Natural killer cell treated with Interleukin-12 subunit alpha and Interleukin-12 subunit beta and Interleukin-15 and Interleukin-18, amount 100 ng/mL, for 72 hours (primary cell): ENCODE measurements at places on chromosomes 2 and 18. TPM values are rescaled to one million over a fixed set of nuclear protein-coding genes. Genes with fewer than 3 reads are reported as not detected.

DNA sequence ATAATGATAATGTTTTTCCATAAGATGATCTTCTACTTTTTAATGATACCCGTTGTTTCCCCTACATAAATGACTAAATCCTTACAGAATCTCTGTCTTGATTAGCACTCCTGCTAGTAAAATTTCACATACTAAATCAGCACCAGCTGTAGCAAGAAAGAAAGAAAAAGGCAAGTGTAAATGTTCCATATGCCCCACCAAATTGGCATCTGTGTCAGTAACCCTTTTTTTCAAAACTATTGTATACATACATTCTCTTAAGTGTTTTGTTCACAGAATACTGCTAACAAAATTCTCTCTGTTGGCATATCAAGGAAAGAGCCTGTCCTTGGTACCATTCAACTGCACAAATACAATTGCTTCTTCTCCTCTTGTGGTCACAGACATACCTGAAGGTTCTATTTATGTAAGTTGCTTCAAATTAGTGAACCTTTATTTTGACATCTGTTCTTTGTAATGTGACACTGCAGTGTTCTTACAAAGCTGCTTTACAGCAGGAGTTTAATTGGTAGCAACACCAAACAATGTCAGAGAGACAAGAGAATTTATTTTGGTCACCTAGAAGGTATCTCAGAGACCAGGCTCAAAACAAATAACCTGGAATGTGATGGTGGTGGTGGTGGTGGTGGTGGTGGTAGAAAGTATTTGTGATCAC, 641.9 kb downstream of the ZEB2 start:
- DNase-seq = no peak
- H3K27me3 ChIP-seq = no peaks in the 10 kb centered on the region
- H3K4me1 ChIP-seq = peaks cover 27% of the 10 kb centered on the region
- H3K36me3 ChIP-seq = peaks cover 21% of the 10 kb centered on the region
- no peak overlapping the region for H3K4me3 ChIP-seq

DNA sequence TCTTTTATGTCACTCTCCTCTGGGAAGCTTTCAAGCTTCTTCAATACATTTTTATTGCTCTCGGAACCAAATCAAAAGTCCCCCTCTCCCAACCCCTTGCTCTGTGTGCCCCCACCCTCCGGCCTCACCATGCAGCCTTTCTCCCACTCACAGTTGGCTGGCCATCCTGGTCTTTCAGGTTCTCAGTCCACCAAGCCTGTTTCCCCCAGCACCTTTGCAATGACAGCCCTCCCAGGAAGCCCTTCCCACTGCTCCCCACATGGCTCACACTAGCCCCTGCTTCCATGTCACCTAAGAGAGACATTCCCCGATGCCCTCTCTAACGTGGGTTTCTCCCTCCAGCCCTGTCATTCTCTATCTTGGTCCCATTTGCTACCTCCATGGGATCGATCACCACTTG, 266.6 kb downstream of the SRBD1 start:
- H3K36me3 ChIP-seq = no peaks in the 10 kb centered on the region
- no peaks in the 10 kb centered on the region for H3K4me1 ChIP-seq
- H3K27ac ChIP-seq = no peak overlapping the region
- no peak overlapping the region for H3K4me3 ChIP-seq

- H3K27me3 ChIP-seq = no peaks in the 10 kb centered on the region
- H3K4me1 ChIP-seq = peaks cover 22% of the 10 kb centered on the region
- H3K36me3 ChIP-seq = peaks cover 30% of the 10 kb centered on the region
- H3K27ac ChIP-seq = peak overlapping the region; percentile 98
- H3K4me3 ChIP-seq = no peak overlapping the region
Measured at GRCh38 chr2:85329181-85329651, 1.4 kb upstream of the TGOLN2 start.

GRCh38 chr18:5066380-5066977, 130.6 kb downstream of the AKAIN1 start:
- DNase-seq = no peak
- no peak overlapping the region for H3K27ac ChIP-seq
- H3K4me1 ChIP-seq = peaks cover 2% of the 10 kb centered on the region
- no peaks in the 10 kb centered on the region for H3K27me3 ChIP-seq

- H3K36me3 ChIP-seq = no peaks in the 10 kb centered on the region
- H3K27me3 ChIP-seq = no peaks in the 10 kb centered on the region
- H3K4me3 ChIP-seq = no peak overlapping the region
- DNase-seq = no peak
- H3K27ac ChIP-seq = no peak overlapping the region
Measured at GRCh38 chr2:156784020-156784701, 348.0 kb downstream of the GPD2 start.

DNA sequence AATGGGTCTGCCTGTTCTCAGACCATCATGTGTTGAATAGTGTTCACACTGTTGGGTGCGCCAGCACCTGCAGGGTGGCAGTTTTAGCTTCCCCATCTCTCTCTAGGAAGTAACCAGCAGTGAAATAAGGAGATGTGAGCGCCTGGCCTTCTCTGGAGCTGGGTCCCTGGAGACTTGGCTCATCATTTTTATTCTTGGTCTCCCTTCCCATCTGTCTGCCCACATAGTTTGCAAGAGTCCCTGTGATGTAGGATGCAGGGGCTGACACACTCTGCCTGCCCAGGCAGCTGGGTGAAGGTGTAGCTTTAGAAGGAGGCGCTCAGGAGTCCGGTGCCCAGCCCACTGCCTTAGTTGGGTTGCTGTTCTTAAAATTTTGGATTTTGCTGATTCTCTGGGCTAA, 172.2 kb downstream of the LDLRAD4 start:
- no peak overlapping the region for H3K27ac ChIP-seq
- H3K4me3 ChIP-seq = no peak overlapping the region
- no peaks in the 10 kb centered on the region for H3K27me3 ChIP-seq
- H3K4me1 ChIP-seq = no peaks in the 10 kb centered on the region
- DNase-seq = no peak
- H3K36me3 ChIP-seq = no peaks in the 10 kb centered on the region

GRCh38 chr2:237192881-237193280, 107.2 kb downstream of the COPS8 start:
- no peak for DNase-seq
- no peak overlapping the region for H3K27ac ChIP-seq
- no peaks in the 10 kb centered on the region for H3K36me3 ChIP-seq
- no peak overlapping the region for H3K4me3 ChIP-seq

- H3K27me3 ChIP-seq = no peaks in the 10 kb centered on the region
- DNase-seq = no peak
- peaks cover 31% of the 10 kb centered on the region for H3K4me1 ChIP-seq
- H3K36me3 ChIP-seq = no peaks in the 10 kb centered on the region
Measured at GRCh38 chr18:55477499-55477859, 110.5 kb downstream of the TCF4 start.

GRCh38 chr2:215191477-215191876, 53.1 kb upstream of the ABCA12 start:
- no peaks in the 10 kb centered on the region for H3K36me3 ChIP-seq
- no peak overlapping the region for H3K4me3 ChIP-seq
- H3K4me1 ChIP-seq = no peaks in the 10 kb centered on the region
- H3K27ac ChIP-seq = no peak overlapping the region

DNA sequence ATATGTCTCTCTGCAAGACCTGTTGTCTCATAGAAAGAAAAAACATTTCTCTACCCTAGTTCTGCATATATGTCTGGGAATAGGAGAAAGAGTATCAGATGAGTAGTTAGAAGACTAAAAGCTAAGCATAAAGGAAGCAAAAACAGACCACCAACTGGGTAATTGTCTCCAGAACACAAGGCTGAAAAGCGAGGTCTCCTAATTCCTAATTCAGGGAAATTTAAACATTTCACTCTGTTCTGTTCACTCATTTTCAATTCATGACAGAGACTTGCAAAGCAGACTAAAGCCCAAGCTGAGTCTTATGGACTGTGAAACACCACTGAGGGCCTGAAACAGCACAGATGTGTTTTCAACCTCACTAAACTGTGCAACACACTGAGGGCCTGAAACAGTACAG, 224.4 kb upstream of the TMEM200C start:
- no peaks in the 10 kb centered on the region for H3K4me1 ChIP-seq
- peaks cover 10% of the 10 kb centered on the region for H3K36me3 ChIP-seq
- DNase-seq = no peak
- no peaks in the 10 kb centered on the region for H3K27me3 ChIP-seq
- no peak overlapping the region for H3K27ac ChIP-seq

GRCh38 chr2:120400551-120400950, 54.6 kb downstream of the INHBB start:
- no peak overlapping the region for H3K4me3 ChIP-seq
- no peaks in the 10 kb centered on the region for H3K4me1 ChIP-seq
- no peak for DNase-seq
- H3K27me3 ChIP-seq = no peaks in the 10 kb centered on the region
- H3K36me3 ChIP-seq = no peaks in the 10 kb centered on the region

GRCh38 chr2:176637486-176638166, 368.4 kb downstream of the MTX2 start:
- peaks cover 49% of the 10 kb centered on the region for H3K27me3 ChIP-seq
- H3K4me1 ChIP-seq = no peaks in the 10 kb centered on the region
- H3K36me3 ChIP-seq = no peaks in the 10 kb centered on the region
- H3K27ac ChIP-seq = no peak overlapping the region
- DNase-seq = no peak
- peak overlapping the region; percentile 66 for H3K4me3 ChIP-seq

GRCh38 chr2:69957965-69958364, 3.5 kb downstream of the ASPRV1 start:
- no peak overlapping the region for H3K27ac ChIP-seq
- H3K27me3 ChIP-seq = no peaks in the 10 kb centered on the region
- no peak for DNase-seq
- H3K4me3 ChIP-seq = no peak overlapping the region

Gene UGT1A8
- not detected for total RNA-seq

Gene UGT1A5
- total RNA-seq = not detected

Gene CHST9
- not detected for total RNA-seq

Gene SPEG
- total RNA-seq = not detected

Gene SPTBN1
- total RNA-seq = 39.1 TPM

Gene CEP76
- 10.1 TPM for total RNA-seq

Gene STARD6
- total RNA-seq = not detected

Gene SERPINB13
- total RNA-seq = not detected

Gene FOXD4L1
- total RNA-seq = 0.31 TPM
